NCI-H1694 (cell line): ENCODE measurements at places on chromosomes 2 and 18.

DNA sequence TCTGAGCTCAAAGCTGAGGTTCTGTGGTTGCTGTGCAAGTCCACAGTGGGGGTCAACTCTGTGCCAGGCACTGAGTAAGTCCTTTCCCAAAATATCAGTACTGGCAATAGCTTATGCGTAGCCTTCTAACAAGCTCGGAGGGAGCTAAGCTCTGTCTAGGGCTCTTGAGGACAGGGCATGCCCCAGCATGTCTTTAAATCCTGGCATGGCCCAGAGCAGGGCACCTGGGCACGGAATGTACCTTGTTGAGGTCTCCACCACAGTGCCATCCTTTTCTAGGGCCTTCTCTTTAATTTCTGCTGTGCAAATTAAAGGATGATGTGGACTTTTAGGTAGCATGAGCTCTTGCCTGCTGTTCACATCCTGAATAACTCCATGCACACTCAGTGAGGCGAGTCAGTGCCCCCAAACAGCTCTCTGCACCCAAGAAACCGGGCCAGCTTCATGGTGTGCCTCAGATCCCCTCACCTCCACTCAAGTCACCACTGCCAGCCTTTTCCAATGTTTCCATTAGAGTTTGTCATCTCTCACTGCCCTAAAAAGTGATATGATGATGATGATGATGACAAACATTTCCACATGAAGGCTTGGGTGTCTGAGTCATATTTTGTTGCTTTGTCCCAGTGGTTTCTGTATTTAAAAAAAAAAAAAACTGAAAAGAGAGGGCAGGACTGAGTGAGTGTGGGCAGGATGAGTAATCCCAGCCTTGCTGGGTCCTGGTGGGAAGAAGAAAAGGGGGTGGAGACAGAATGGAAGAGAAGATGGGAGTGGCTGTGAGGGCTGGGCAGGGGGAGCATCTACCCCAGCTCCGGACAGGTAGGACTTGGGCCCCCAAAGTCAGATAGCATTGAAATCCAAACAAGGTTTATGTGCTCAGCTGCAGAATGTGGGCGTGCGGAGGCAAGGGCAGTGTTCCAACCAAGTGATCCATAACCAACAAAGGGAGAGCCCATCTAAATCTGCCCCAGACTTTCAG, 78.9 kb downstream of the ZBTB7C start:
- DNase-seq, result no peak

DNA sequence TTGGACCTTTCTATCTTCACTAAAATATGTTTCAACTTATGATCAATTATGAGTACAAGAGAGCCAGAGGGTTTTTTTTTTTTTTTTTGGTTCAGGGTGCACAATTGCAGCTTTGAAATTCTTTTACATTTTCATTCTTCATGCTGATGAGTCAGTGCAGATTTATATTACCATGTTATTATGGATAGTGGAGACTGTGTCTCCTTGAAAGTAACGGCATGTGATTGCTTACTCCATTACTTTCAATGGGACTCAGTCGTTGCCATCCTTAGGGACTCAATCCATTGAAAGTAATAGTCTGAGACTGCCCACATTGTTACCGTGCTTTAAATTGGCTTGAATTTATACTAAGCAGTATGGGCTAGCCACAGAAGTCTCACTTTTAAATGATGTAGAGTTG, 286.5 kb upstream of the FANCL start:
- DNase-seq, result no peak

DNA sequence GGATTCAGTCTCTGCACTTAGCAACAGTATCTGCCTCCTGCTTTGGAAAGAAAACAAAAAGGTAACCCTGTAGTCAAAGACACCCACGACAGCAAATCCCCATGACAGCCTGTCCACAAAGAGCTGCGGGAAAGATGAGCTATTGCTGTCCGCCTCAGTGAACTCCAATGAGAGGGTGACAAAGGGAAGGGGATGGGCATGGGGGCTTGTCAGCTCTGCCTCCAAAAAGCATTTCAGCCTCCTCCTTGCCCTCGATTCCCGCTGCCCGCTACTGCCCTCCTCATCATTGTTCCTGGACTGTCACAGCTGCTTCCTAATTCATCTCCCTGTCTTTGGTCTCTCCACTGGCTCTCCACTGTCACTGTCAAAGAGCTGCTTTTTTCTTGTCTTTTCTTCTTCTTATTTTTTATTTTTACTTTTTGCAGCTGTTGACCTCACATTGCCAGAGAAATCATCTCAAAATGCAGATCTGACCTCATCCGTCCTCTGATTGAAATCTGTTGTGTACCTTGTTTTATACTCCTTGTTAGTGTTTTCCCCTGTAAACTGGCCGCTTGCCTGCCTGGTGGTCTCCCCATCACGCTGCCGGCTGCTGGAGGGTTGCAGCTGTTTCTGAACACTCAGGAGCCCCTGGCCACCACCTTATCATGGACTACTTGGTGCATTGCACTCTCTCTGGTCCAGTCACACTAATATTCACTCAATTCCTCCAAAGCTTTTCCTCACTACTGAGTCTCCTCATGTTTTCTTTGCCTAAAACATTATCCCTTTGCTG, 7.9 kb upstream of the E2F6 start:
- no peak for DNase-seq

DNA sequence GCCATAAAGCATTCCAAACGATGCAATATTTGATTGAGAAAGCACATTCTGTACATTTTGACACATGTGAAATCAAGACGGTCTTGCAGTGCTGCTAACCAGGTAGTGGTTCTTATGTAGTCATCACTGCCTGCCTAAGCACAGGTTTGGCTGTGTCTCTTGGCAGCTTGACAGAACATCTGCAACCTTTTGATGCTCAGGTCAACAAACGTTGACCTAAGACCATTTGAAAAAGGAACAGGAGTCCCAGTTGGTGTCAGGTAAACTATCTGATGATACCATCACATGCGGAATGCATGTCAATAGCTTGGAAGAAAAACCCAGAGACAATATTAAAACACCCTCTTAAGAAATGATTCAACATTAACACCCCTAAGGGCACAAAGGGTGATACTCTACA, 80.7 kb downstream of the L3MBTL4 start:
- DNase-seq, result no peak

GRCh38 chr2:118044854-118045253, 31.0 kb upstream of the CCDC93 start:
- no peak for DNase-seq

GRCh38 chr18:24992491-24992890, 359.5 kb downstream of the ZNF521 start:
- no peak for DNase-seq

DNA sequence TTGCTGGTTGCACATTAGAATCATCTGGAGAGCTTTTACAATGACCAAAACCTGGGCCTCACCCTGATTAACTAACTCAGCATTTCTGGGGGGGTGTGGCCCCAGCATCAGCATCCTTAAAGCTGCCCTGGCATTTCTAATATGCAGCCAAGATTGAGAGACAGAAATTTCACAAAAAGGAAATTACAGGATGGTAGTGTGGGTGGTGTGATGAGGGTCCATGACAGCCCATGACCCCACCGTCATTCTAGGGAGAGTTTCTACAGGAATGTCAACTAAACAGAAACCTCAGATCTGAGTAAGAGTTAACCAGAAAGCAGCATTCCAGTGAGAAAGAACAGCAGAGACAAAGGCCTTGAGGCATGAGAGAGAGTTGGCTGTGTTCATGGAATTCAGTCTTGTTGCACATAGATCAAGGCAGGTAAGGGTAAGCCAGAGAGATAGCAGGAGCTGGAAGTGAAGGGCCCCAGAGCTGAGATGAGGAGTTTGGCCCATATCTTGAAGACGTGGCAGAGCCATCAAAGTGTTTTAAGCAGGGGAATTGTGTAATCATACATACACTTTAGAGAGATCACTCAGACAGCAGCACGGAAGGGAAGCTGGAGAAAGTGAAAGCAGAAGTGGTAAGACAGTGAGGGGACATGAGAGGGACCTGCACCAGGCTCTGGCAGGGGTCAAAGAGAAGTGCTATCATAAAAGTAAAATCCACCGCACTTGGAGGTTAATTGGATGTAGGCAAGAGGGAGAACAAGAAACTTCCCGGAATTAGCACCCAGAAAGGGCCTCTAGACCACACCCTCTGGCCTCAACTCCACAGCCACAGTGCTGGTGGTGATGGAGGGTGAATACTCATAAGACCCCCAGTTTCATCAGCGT, 7.8 kb upstream of the TRABD2A start:
- DNase-seq, result no peak

- no peak for DNase-seq
Observed at GRCh38 chr2:172643142-172643541, 87.3 kb downstream of the PDK1 start.
